ENCODE measurements at places on chromosomes 12 and 14.

GRCh38 chr14:65637780-65638179 lies 225.2 kb downstream of the FUT8 start:
- peak; percentile 84 for DNase-seq

DNA sequence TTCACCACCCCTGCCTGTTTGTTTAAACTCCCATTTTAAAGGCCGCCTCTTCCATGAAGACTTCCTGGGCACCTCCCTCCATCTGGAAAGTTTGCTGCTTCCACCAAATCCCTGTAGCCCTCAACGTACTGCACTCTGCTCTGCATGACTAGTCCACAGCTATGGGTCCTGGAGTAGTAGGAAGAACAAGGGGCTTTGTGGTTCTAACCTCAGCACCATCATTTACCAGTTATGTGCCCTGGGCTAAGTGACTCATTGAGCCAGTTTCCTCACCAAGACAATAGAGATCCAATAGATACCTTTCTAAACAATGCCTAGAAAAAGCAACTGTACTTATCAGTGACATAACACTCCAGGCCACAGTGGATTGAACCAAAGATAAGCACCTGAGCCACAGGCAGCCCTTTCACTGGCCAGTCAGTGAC lies 8.5 kb upstream of the LTBP2 start:
- DNase-seq: peak; percentile 72

- DNase-seq: peak; percentile 71
These were observed 5.7 kb downstream of the WNT5B start for GRCh38 chr12:1634590-1635191.

- DNase-seq: no peak
These were observed 68.8 kb upstream of the SFSWAP start for GRCh38 chr12:131642101-131642540.

DNA sequence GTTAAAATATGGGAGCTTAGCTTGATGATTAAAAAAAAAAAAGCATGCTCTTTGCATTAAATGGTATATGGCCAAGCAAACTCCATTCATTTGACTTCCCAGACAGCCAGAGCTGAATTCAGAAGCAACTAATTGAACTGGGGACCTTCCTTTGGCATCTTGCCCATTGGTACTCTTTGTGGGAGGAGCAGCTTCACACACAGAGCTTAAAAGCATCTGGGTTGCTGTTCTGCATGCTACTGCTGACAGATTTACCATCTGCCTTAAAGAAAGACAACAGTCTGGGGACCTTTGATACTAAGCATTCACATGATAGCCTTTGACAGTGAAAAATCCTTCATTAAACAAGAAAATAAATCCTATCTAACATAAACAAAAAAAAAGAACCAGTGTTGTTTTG lies 977.9 kb downstream of the TMTC2 start:
- DNase-seq: no peak

GRCh38 chr12:10753059-10753458 lies 29.9 kb upstream of the YBX3 start:
- DNase-seq: no peak

GRCh38 chr14:36998686-36999085 lies 173.7 kb downstream of the SLC25A21 start:
- DNase-seq: no peak

DNA sequence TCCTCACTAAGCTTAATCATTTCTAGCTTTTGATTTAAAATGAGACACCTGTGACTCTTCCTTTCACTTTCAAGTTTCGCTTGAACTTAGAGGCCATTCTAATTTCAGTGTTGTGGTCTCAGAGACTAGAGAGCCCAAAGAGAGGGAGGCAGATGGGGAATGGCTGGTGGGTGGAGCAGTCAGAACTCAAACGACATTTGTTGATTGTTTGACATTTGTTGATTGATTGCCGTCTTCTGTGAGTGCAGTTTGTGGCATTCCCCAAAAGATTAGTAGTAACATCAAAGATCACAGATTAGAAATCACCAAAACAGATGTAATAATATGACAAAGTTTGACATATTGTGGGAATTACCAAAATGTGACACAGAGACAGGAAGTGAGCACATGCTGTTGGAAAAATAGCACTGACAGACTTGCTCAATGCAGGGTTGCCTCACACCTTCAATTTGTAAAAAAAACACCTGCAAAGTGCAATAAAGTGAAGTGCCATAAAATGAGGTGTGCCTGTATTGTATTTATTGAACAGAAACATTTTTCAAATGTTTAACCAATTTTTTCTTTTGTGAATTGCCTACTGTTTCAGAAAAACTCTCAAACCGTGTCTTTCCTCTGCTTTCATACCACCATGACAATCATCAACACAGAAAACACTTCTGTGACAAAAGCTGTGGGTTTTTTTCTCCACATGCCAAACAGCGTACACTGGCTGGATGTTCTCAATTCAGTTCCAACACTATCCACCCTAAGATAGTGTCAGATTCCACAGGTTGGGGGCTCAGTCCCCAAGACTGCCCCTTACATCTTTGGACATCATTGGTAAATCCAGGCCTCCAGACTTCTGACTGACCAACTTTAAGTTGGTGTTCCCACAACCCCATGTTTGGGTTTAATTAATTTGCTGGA lies 376.3 kb upstream of the RGS6 start:
- peak; percentile 76 for DNase-seq

GRCh38 chr14:27553790-27554189 lies 956.0 kb upstream of the NOVA1 start:
- DNase-seq: no peak

DNA sequence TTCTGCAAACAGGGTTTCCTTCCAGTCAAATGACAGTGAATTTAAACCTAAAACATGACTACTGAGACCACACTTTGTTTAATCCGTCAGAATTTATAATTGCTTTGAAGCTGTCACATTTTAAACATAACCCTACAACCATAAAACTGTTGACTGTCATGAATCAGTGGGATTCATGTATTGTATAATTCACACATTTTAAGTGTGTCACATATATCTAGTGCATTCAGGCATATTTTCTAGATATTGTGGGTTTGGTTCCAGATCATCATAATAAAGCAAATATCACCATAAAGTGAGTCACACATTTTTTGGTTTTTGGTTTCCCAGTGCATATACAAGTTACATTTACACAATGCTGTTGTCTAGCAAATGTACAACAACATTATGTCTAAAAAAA lies 304.4 kb downstream of the TMEM132D start:
- DNase-seq: no peak

- DNase-seq: no peak
These were observed 201.9 kb downstream of the AACS start for GRCh38 chr12:125267114-125267513.

GRCh38 chr12:107362960-107363359 lies 269.6 kb upstream of the CRY1 start:
- DNase-seq: no peak

DNA sequence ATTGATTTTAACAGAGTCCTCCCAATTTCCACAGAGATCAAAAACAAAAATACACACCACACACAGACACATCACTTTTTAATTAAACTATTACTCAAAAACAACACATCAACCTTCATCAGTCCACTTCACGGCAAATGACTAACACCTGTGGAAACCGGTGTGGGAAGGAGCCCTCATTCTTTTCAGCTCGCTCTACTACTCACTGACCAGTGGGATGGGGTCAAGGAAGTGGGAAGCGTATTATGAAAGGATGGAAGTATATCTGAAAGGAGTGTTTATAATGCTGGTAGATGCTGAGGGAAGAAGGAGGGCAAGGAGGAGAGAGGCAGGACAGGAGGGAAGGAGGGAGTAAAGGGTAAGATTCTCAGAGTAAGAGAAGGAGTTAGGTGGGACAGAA lies 156.5 kb downstream of the EPS8 start:
- no peak for DNase-seq

GRCh38 chr12:32773691-32774090 lies 18.0 kb upstream of the YARS2 start:
- DNase-seq: no peak

DNA sequence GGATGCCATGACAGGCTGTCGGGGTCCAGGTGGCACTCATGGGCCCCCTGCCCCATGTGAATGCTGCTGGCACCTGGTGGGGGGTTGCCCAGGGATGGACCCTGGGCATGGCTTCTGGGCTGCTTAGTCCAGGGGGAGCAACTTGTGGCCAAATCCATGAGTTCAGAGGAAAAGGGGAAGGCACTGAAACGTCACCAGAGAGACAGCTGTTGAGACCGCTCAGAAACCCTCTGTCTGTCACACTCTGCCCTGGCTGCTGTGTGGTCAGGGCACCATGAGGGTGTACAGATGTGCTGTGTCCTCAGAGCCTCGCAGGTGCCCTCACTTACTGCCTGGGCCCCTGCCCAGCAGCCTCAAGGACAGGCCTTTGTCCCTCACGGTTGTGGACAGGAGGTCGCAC lies 9.4 kb downstream of the CLBA1 start:
- no peak for DNase-seq

DNA sequence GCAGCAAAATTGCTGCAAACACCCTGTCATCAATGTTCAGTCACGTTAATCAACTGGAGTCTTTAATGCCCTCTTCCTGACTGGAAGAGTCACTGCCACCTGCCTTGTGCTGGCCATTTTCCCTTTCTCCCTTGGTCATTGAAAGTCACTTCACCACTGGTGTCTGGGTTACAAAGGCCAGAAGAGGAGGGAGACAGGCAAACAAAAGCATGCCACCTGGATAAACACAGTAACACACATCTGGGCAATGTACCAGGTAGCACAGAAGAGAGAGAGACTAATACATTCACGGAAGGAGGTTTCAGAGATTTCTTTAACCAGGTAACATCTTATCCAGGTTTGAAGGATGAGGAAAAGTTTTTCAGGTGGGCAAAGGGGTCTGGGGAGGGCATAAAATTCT lies 32.7 kb downstream of the GPHB5 start:
- DNase-seq: no peak

DNA sequence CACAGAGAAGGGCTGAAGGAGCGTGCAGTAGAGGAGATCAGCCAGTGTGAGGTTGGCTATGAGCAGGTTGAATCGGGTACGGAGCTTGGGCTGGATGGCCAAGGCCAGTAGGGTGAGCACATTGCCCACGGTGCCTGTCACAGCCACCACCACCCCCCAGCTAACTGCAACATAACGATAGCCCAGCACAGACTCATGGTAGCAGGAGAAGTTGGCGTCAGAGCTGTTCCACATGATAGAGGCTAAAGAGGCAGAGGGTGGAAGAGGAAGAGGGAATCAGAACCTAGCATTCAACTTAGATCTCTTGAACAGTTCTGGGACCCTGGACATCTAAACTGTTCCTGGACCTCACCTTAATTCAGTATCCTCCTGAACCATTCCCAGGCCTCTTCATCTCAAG lies 668 bp downstream of the GPR84 start:
- DNase-seq: no peak

- no peak for DNase-seq
These were observed 26.0 kb downstream of the PPFIBP1 start for GRCh38 chr12:27549801-27550652.

- no peak for DNase-seq
These were observed 6.8 kb downstream of the FAM216A start for GRCh38 chr12:110475426-110475825.

- no peak for DNase-seq
These were observed 2.9 kb downstream of the LMNTD1 start for GRCh38 chr12:25550186-25550585.

DNA sequence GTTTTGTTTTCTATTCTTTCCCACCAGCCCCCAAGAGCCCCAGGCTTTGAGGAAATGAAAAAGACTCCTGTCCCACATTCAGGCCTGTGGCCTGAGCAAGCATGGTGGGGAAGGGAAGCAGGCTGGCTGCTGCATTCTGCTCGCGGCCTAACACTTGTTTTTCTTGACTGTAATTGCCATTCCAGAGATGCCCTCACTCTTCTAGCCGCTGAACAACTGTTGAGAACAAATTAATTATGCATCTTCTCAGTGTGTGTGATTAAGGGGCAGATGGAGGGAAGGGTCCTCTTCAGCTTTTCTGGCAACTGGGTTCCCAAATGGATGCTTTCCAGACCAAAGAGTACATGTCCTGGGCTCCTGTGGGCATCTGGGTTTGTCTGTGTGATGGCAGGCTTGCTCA lies 43.3 kb downstream of the ADCK1 start:
- no peak for DNase-seq

GRCh38 chr12:94186278-94187241 lies 38.2 kb downstream of the PLXNC1 start:
- DNase-seq: no peak

Measured in activated CD8-positive, alpha-beta memory T cell treated with anti-CD3 and anti-CD28 coated beads, Interleukin-2, amount 10 ng/mL, durations not matched to agents 7 days and 5 days (primary cell).